Thoracic aorta (tissue), 2 donors: ENCODE measurements at places on chromosomes 7 and 10.
A peak's percentile ranks its signal among the peaks of the same experiment; 100 is the strongest.

DNA sequence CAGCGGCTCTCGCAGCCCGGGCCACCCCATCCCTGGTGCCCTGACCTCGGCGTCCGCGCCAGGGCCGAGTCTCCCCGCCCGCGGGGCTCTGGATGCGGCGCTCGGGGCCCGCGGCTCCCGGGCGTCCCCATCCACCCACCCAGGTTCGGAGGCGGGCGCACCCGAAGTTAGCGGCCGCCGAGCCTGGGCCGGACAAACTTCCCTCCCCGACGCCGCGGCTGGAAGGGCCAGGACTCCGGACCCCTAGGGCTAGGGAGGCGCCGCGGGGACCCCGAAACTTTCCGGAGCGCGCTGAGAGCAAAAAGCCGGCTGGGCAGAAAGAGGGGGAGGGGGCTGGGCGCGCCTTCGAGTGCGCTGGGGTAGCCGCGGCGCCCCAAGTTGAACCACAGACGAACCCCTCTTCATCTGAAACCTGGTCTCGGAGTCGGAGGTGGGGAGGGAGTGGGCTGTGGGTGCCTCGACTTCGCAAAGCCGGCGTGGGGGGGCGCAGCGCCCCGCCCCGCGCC lies 3.7 kb upstream of the ELFN1 start:
- DNase-seq = no peak
- peaks cover 25% of the 10 kb centered on the region for H3K27me3 ChIP-seq
- H3K4me1 ChIP-seq = peaks cover 32% of the 10 kb centered on the region
- H3K27ac ChIP-seq = no peak overlapping the region

DNA sequence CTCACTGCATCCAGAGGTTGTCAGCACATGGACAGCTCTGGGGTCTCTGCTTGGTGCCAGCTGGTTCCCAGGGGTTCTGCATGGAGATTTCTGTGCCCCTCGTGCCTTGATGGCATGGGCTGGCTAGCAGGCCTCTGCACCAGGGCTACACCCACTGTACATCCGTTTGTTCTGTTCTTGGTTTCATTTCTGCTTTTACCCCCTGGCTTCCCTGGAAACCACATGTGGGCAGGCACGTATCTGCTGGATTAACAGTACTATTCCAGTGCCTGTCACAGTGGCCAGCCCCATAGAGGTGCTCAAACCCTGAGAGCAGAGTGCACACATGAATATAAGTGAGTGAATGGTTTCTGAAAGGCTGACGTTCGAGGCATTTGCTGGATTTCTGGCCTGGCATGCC lies 207.2 kb upstream of the GPR26 start:
- H3K27ac ChIP-seq = no peak overlapping the region
- DNase-seq = no peak
- no peaks in the 10 kb centered on the region for H3K4me1 ChIP-seq
- H3K36me3 ChIP-seq = no peaks in the 10 kb centered on the region

DNA sequence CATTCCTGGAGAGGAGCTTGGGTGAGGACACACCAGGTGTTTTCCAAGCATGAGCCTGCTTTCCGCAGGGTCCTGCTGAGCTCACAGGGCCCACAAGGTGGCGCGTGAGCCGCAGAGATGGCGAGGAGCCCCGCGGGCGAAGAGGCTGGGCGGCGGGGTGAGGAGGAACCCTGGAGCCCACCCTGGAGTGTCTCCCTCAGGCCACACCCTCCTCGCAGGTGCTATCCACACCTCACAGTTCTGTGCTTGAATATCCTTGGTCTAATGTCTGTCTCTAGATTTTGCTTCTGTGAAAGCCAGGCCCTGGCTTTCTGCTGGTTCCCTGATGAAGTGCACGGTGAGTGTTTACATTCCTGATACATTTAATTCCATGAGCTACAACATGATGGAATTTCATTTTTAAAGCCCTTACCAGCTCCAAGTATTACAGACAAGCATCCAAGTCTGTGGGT lies 433.6 kb downstream of the ACTR3B start:
- DNase-seq = no peak
- H3K4me1 ChIP-seq = no peaks in the 10 kb centered on the region
- H3K27ac ChIP-seq = no peak overlapping the region
- no peaks in the 10 kb centered on the region for H3K27me3 ChIP-seq
- H3K36me3 ChIP-seq = no peaks in the 10 kb centered on the region
- no peak overlapping the region for H3K4me3 ChIP-seq

DNA sequence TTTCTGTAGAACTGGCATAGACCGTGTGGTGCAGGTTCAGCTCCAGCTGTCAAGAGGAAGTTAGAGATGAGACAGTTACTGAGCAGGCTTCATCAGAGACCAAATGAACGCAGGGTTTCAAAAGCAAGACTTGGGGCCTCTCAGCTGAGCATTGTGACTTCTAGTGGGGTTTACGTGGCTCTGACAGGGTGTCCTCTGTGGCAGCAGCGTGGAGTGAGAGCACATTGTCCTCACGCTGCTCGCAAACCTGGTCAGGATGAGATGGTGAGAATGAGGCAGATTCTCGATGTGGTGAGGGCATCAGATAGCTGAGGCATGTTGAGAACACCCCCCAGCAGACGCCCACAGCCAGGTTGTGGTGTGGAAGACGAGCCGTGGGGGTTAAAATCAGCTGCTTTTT lies 126.0 kb downstream of the DNAJB6 start:
- H3K4me3 ChIP-seq = no peak overlapping the region
- H3K27ac ChIP-seq = no peak overlapping the region
- H3K36me3 ChIP-seq = no peaks in the 10 kb centered on the region
- no peaks in the 10 kb centered on the region for H3K4me1 ChIP-seq
- no peaks in the 10 kb centered on the region for H3K27me3 ChIP-seq

- no peak overlapping the region for H3K4me3 ChIP-seq
- H3K36me3 ChIP-seq = no peaks in the 10 kb centered on the region
- H3K27ac ChIP-seq = no peak overlapping the region
- DNase-seq = no peak
These were observed 20.8 kb upstream of the OR6B1 start for GRCh38 chr7:143979359-143979758.

DNA sequence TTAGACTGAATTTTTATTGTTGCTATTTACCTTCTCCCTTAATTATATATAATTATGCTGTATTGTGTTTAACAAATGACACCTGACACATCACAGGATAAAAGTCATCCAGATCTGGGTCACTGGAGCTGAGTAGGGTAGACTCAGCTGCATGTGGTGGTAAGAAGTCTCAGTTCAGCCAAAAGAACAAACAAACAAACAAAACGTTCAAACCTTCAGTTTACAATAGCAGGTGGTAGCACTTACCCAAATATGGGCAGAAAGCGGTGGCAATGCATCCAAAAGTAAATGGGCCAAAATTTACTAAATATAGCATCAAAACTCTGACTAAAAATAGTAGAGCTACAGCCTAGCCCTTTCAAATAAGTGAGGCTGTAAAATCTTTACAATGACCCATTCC lies 42.2 kb downstream of the ZWINT start:
- no peaks in the 10 kb centered on the region for H3K4me1 ChIP-seq
- no peaks in the 10 kb centered on the region for H3K27me3 ChIP-seq
- H3K27ac ChIP-seq = no peak overlapping the region
- DNase-seq = no peak
- H3K36me3 ChIP-seq = no peaks in the 10 kb centered on the region
- H3K4me3 ChIP-seq = no peak overlapping the region

DNA sequence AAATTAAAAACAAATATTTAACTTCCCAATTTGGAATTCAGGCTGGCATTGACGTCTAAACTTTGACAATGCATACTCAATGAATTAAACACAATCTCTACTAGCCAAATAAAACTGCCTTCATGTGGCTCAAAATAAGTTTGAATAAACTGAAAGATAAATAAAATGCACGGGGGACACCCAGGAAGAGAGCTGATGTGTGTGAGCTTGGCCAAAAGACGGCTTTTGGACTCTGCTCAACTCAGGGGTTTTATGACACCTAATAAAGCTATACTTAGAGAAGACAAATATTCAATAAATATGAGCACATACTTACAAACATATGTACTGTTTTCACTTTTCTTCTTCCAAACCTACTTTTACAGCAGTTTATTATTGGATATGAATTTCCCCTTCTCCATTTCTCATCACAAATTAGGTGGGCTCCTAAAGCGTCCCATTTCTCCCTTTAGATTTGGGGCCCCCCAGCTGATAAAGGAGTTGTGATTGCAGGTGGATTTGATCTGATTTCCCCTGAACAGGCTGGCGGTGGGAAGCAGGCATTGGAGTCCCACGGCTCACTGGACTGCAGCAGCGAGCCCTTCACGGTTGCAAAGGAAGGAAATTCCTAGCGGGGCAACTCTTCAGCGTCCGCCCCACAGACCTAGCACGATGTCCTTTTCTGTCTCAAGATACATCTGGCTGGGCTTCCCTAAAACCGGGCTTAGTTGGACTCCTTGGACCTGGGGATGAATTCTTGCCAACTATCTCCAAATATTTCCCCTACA lies 79.6 kb downstream of the INSIG1 start:
- H3K4me3 ChIP-seq = peak overlapping the region; percentile 61
- H3K27ac ChIP-seq = no peak overlapping the region
- no peak for DNase-seq

- no peak for DNase-seq
- H3K27me3 ChIP-seq = no peaks in the 10 kb centered on the region
- H3K4me3 ChIP-seq = peak overlapping the region; percentile 87
- H3K27ac ChIP-seq = peak overlapping the region; percentile 89
- peaks cover 32% of the 10 kb centered on the region for H3K4me1 ChIP-seq
These were observed 659 bp downstream of the OPTN start for GRCh38 chr10:13100349-13101294.

GRCh38 chr10:71368643-71369042 lies 28.1 kb upstream of the CDH23 start:
- H3K4me1 ChIP-seq = no peaks in the 10 kb centered on the region
- H3K4me3 ChIP-seq = no peak overlapping the region
- no peak overlapping the region for H3K27ac ChIP-seq
- H3K27me3 ChIP-seq = no peaks in the 10 kb centered on the region

GRCh38 chr10:132556994-132557441 lies 19.4 kb downstream of the INPP5A start:
- no peaks in the 10 kb centered on the region for H3K36me3 ChIP-seq
- no peaks in the 10 kb centered on the region for H3K27me3 ChIP-seq
- H3K4me1 ChIP-seq = no peaks in the 10 kb centered on the region
- H3K27ac ChIP-seq = no peak overlapping the region
- no peak for DNase-seq

GRCh38 chr10:22704942-22705341 lies 9.4 kb downstream of the PIP4K2A start:
- no peaks in the 10 kb centered on the region for H3K36me3 ChIP-seq
- no peak overlapping the region for H3K4me3 ChIP-seq
- peaks cover 66% of the 10 kb centered on the region for H3K4me1 ChIP-seq

- peaks cover 13% of the 10 kb centered on the region for H3K4me1 ChIP-seq
- no peak for DNase-seq
- H3K36me3 ChIP-seq = no peaks in the 10 kb centered on the region
- H3K27ac ChIP-seq = peak overlapping the region; percentile 88
- H3K4me3 ChIP-seq = no peak overlapping the region
- no peaks in the 10 kb centered on the region for H3K27me3 ChIP-seq
These were observed 25.8 kb upstream of the FAM13C start for GRCh38 chr10:59387951-59388670.

DNA sequence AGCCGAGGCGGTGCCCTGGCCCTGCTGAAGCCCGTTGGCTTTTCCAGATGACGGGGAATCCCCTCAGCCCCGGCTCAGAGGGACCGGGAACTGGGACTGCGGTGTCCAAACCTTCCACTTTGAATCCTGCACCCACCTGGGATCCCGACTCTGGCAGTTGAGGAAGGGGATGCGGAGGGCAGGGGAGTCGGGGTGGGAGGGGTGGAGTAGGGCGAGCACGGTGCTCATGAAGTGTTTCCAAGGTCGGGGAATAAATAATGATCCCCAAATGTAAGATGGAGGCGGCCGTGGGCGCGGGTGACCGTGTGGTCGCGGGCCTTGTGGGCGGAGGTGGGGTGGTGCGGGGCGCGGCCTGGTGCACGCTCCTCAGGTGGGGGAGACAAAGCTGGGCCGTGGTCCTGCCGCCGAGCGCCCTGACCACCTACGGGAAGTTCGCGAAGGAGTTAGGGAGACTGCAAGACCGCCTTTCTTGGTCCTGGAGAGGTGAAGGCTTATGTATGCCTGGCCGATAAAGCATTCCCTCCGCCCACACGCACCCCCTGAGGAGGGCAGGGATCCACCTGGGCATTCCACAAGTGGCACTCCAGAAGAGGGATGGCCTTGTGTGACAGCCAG lies 1.4 kb downstream of the MTURN start:
- no peaks in the 10 kb centered on the region for H3K27me3 ChIP-seq
- no peaks in the 10 kb centered on the region for H3K36me3 ChIP-seq
- H3K4me3 ChIP-seq = peak overlapping the region; percentile 90
